Myometrial cell (primary cell): ENCODE measurements at places on chromosomes 4 and X. TPM values are rescaled to one million over a fixed set of nuclear protein-coding genes. Genes with fewer than 3 reads are reported as not detected.

The DCLK2 gene
- total RNA-seq: 1.2 and 3.5 TPM in 2 replicates

The CYP4V2 gene
- 5.5 and 7.8 TPM in 2 replicates for total RNA-seq

The PRMT9 gene
- total RNA-seq: 10.5 and 12.1 TPM in 2 replicates

The MAGEA12 gene
- total RNA-seq: not detected in 2 replicates

The AADAT gene
- 5.8 and 8.1 TPM in 2 replicates for total RNA-seq

The SCML2 gene
- total RNA-seq: 0.29 and 0.71 TPM in 2 replicates

The FOXR2 gene
- total RNA-seq: not detected in 2 replicates

The MED14 gene
- 8.4 and 16.3 TPM in 2 replicates for total RNA-seq

The ARHGAP6 gene
- total RNA-seq: 2.5 and 3.2 TPM in 2 replicates

The CAPN6 gene
- 0.18 TPM in 1 of 2 replicates, not detected in the other for total RNA-seq

The IGSF1 gene
- total RNA-seq: not detected in 2 replicates

The CPZ gene
- total RNA-seq: 2.9 and 3.5 TPM in 2 replicates

The MMRN1 gene
- not detected in 2 replicates for total RNA-seq

The UGT2B11 gene
- total RNA-seq: not detected in 2 replicates

The TRO gene
- 5.8 and 20.7 TPM in 2 replicates for total RNA-seq

The IL21 gene
- not detected in 2 replicates for total RNA-seq

The TMPRSS11D gene
- not detected in 2 replicates for total RNA-seq

The CLDN22 gene
- not detected in 2 replicates for total RNA-seq

The CTAG1B gene
- total RNA-seq: not detected in 2 replicates

The GPR119 gene
- total RNA-seq: not detected in 2 replicates

The SSX4 gene
- not detected in 2 replicates for total RNA-seq

The CTAG2 gene
- total RNA-seq: not detected in 2 replicates

The CXXC4 gene
- total RNA-seq: under 0.01 TPM in 1 of 2 replicates, not detected in the other

The RHOH gene
- 0.53 TPM in 1 of 2 replicates, not detected in the other for total RNA-seq

The BEX5 gene
- total RNA-seq: 0.29 TPM in 1 of 2 replicates, not detected in the other

The IL1RAPL2 gene
- 4.4 and 6.9 TPM in 2 replicates for total RNA-seq

The RAB39B gene
- total RNA-seq: 0.35 TPM in 1 of 2 replicates, not detected in the other

The POU4F2 gene
- not detected in 2 replicates for total RNA-seq

The RP2 gene
- total RNA-seq: 15.6 and 20.2 TPM in 2 replicates

The MAGEA1 gene
- not detected in 2 replicates for total RNA-seq

The FMR1NB gene
- total RNA-seq: not detected in 2 replicates
